ENCODE measurements at places on chromosomes 7 and 10.

- DNase-seq: no peak
Observed at GRCh38 chr7:151756076-151756731, 120.7 kb downstream of the PRKAG2 start.

DNA sequence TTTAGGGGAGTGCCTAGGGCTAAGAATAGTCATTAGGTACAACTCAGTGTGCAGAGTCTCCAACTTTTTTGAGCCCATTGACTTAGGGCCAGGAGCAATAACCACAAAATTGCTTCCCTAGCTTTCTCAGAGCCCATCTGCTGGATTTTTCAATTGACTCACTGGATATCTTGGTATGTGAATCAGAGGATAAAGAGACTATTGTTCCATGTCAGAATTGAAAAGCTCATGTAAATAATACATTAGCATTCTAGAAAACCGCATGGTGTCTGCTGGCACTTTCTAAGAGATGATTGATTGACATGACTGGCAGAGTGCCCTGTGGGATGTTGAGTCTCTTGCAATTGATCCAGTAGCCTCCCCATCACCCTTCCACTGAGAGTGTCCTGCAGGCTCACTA is 246.2 kb downstream of the CCDC7 start:
- no peak for DNase-seq

GRCh38 chr7:8387551-8388256 is 45.7 kb upstream of the NXPH1 start:
- DNase-seq: no peak

GRCh38 chr7:75889223-75889825 is 10.5 kb downstream of the RHBDD2 start:
- DNase-seq: no peak

- no peak for DNase-seq
Observed at GRCh38 chr7:125485223-125485622, 555.6 kb upstream of the POT1 start.

- no peak for DNase-seq
Observed at GRCh38 chr10:17882557-17882956, 69.2 kb upstream of the SLC39A12 start.

GRCh38 chr7:83519240-83519639 is 129.7 kb downstream of the SEMA3E start:
- DNase-seq: no peak

DNA sequence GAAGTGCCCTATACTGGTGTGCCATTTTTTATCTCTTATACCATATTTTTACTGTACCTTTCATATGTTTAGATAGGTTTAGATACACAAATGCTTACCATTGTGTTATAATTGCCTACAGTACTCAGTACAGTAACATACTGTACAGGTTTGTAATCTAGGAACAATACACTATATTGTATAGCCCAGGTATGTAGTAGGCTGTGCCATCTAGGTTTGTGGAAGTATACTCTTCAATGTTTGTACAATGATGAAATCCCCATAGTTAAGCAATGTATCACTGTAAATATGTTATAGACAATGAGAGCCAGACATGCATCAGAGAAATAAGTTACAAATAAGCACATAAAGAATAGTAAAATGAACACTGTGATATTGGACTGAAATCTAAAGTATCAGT is 109.1 kb downstream of the IQUB start:
- DNase-seq: no peak

- DNase-seq: no peak
Observed at GRCh38 chr10:102549549-102549948, 45.8 kb downstream of the SUFU start.

- DNase-seq: no peak
Observed at GRCh38 chr7:93015779-93016481, 101.8 kb downstream of the SAMD9 start.

DNA sequence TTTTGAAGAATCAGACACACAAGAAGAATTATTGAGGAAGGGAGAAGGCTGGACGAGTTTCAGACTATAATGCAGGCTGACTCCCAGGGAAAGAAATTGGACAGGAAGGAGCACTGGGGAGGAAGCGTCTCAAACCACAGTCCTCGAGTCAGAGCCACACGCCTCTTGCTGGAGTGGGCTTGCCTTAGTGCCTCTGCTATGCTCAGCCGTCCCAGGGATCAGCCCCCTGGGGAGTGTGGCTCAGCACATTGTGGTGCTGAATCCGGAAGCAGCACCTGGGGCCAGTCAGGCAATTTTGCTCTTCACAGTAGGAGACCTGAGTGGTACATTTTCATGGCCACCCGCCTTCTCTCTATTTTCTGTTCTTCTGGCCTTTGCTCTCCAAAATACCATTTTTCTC is 67.4 kb upstream of the SLC35G1 start:
- no peak for DNase-seq

GRCh38 chr7:116771640-116772039 is 90.7 kb upstream of the CAPZA2 start:
- no peak for DNase-seq

GRCh38 chr7:157684157-157684908 is 347.5 kb downstream of the DNAJB6 start:
- peak; percentile 51 for DNase-seq

GRCh38 chr10:28925121-28925663 is 247.9 kb downstream of the BAMBI start:
- DNase-seq: no peak

DNA sequence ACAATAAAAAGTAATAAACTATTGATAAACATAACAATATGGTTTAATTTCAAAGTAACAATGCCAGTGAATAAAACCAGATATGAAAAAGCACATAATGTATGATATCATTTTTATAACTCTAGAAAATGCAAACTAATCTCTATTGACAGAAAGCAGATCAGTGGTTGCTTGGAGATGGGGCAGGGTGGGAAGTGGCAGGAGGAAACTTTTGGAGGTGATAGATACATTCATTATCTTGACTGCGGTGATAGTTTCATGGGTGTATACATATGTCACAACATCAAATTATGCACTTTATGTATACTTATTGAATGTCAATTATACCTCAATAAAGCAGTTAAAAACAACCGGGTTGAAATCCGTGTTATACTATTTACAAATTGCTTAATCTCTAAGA is 16.0 kb upstream of the C1GALT1 start:
- no peak for DNase-seq

- DNase-seq: no peak
Observed at GRCh38 chr7:78399033-78399769, 600.6 kb downstream of the PHTF2 start.

DNA sequence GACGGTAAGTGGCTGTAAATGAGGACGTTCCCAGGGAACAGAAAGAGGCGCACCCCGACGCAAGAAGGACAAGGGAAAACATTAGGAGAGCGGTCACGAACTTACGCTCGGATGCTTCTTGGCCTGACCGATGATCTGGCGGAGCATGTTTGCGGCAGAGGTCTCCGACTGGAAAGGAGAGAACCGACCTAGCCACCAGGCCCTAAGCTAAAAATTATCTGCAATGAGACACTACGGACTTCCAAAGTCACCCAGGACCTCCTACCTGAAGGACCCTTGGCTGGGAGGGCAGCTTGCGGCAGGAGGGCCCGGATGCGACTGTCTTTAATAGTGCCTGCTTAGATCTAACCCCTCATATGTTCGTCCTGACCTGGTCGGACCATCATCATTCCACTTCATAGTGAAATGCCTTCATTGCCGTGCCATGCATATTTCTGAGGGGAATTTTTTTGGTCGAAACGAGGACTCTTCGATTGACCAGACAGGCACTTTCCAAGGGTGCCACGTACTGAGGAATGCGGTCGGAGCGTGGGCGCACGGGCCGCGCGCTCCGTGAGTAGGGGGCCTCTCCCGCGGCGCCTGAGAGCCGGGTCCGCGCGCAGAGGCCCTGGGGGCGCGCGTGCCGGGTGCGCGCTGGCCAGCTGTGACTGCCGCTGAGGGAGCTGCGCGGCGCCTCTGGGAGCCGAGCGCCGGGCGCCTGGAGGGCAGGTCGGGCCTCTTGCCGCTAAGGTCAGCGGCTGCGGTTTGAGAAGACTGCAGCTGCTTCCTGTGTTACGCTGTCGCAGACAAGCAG is 33.6 kb upstream of the PHF14 start:
- DNase-seq: peak; percentile 73

DNA sequence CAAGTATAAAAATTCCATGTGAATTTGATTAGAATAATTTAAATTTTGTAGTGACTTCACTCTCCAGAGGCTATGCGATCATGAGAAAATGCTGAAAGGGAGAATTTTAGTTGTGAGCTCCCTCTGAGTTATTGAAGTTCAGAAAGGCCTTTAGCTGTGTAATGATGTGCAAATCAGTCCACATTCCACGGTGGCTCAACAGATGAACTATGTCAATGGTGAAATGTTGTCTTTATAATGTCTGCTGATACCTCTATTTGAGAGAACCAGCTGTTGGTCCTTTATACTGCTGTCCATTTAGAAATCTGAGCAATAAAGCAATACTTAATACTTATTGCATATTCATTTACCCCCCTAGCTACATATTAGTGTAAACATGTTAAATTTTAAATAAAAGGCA is 7.1 kb upstream of the ITGB8 start:
- DNase-seq: no peak

GRCh38 chr7:150358988-150359621 is 9.5 kb upstream of the REPIN1 start:
- no peak for DNase-seq

DNA sequence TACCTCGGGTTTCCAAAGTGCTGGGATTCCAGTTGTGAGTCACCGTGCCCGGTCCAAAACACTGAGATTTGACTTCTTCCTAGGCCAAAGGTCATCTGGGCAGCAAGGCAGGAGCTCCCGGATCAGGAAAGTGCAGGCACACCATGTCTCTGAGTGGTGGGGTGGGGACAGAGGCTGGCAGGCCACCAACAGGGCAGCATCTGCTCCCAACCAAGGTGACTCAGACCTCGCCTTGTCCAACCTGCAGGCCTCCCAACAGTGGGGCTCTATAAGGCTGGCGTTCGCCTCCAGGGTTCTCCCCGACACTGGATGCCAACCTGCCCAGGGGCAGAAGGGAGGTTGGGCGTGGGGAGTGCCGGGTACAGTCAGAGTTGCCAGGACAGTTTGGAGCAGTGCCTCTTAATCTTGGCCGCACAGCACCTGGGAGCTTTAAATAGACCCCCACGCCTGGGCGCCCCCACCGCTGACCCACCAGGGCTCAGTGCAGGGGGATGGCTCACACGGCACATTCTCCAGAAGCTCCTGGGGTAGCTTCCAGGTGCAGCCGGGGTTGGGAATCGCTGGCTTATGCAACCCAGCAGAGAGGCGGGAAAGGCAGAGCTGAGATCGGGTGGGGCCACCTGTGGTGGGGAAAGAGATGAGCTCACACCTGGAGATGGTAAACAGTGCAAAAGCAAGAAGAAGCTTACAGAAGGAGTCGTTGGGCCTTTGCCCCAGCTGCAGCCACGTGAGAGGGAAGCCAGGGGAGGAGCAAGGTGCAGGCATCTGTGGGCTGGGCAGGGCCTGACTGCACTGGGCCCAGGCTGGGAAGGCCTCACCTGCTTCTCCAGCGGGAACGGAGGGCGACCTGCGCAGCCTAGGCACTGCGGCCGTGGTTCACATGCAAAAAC is 10.9 kb downstream of the CALML5 start:
- no peak for DNase-seq

GRCh38 chr10:93267521-93267920 is 193.8 kb downstream of the CYP26A1 start:
- DNase-seq: no peak

DNA sequence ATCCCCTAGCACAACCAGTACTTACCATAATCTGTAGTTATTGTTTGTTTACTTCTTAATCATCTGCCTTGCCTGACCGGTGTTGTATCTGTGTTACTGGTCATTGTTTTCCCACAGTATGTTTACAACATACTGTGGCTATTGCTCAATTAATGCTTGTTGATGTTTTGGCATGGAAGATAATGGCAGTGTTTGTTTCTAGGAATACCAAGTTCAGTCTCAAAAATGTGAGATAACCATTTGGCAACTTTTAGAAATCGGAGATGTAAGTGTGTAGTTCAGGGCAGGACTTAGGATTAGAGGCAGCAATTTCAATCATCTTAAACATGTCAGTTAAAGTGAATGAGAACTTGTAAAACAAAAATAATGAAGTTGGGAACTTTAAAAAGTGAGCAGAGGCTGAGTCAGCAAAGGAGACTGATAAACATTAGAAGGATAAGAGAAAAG is 8.2 kb downstream of the MINDY3 start:
- no peak for DNase-seq

GRCh38 chr7:30594048-30594539 is 584 bp upstream of the GARS1 start:
- DNase-seq: no peak

- DNase-seq: no peak
Observed at GRCh38 chr7:4851459-4852422, 10.1 kb downstream of the PAPOLB start.

DNA sequence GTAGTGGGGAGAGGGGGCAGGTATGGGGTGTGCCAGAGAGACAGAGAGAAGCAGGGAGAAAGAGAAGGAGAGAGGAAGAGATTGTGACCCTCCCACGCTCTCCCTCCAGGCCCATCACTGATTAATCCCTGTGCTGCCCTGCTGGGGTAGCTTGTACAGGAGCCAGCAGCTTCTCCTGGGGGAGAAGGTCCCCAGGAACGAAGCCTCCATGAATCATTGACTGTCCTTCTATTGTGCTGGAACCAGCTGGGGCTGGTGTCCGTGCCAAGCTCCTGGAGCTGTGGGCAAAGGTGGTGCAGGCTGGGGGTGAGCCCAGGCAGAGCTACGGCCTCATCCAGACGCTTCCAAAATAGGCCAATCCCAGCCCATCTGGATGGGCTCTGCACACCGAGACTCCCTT is 20.9 kb downstream of the AQP1 start:
- DNase-seq: no peak

DNA sequence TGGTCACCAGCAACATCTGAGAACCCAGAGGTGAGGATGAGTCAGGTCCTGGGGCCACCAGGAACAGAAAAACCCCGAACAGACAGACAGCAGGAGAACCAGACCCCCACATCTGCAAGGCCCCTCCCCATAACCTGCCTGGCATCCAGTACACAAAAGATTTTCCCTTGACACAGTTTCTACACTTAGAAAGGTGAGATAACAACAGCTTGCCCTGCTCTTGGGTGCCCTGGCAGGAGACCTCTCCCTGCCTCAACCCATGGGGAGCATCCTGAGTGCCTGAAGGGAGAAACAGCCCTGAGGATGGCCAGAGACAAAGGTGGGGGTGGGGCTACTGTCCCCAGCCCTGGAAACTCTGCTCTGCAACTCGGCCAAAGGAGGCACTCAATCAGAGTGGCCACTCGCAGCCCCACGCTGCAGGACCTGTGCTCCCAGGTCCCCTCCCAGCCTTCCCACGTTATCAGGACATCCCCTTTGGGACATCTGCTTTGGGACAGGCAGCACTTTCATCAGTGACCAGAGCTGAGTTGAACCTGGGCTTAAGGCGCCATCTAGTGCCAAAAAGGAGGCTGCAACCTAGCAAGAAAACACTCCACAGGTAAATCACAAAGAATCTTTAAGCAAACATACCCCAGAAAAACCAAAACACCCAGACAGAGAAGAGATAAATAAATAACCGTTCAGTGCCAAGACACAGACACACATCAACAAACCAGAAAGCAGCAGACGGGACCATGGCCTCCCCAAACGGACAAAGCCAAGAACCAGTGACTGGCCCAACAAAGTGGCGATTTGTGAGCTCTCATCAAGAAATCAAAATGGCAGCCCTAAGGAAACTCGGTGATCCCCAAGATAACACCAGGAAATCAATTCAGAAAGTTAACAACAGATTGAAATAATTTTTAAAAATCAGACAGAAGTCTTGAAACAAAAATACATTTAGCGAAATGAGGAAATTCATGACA is 233.7 kb downstream of the PTPRN2 start:
- DNase-seq: no peak

- no peak for DNase-seq
Observed at GRCh38 chr7:127245607-127246006, 7.1 kb downstream of the GRM8 start.

GRCh38 chr7:28900311-28900710 is 57.8 kb downstream of the TRIL start:
- DNase-seq: no peak
